ENCODE measurements at places on chromosomes 3 and 15. TPM values are rescaled to one million over a fixed set of nuclear protein-coding genes. Genes with fewer than 3 reads are reported as not detected.

- DNase-seq: no peak
These were observed 210.7 kb downstream of the TLE3 start for GRCh38 chr15:69887009-69887408.

DNA sequence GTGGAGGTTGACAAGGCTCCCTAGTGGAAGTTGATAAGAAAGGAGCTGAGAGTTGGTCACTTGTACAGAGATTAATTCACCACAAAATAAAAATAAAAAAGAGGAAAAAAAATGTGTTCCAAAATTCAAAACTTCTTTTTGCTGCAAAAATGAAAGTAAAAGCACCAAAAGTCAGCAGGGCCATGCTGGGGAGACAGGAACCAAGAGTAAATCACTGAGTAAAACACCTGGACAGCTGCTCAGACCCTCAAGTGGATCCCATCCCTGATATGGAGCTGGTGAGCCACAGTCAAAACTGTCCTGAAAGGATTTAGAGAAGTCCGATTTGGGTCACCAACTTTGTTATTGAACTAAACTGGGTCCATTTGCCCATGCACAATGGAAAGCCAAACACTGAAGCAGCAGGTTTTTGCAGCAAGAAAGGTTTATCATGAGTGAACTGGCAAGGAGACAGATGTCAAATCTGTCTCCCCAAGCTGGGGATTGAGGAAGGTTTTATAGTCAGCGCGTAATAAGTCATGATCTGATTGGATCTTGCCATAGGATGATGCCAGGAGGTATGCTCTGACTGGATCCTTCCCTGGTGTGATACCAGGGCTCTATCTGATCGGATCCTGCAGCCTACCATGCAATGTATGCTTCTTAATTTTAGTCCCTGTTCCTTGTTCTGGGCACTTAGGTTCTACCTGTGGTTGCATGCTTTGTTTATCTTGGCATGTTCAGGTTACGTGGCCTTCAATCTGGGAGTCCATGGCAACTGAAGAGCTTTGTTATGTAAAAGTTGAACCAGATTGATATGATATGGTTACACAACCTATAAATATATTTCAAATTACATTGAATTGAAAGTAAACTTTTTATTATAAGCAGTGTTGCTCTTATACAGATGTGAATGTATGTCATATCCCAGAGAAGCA lies 313.2 kb downstream of the POLQ start:
- DNase-seq: no peak

The CCDC14 gene
- 44.2 TPM for total RNA-seq

GRCh38 chr3:20574746-20575145 lies 388.7 kb upstream of the SGO1 start:
- DNase-seq: no peak

GRCh38 chr15:86044981-86045380 lies 34.7 kb upstream of the AGBL1 start:
- no peak for DNase-seq

The UQCC5 gene
- 10.3 TPM for total RNA-seq

DNA sequence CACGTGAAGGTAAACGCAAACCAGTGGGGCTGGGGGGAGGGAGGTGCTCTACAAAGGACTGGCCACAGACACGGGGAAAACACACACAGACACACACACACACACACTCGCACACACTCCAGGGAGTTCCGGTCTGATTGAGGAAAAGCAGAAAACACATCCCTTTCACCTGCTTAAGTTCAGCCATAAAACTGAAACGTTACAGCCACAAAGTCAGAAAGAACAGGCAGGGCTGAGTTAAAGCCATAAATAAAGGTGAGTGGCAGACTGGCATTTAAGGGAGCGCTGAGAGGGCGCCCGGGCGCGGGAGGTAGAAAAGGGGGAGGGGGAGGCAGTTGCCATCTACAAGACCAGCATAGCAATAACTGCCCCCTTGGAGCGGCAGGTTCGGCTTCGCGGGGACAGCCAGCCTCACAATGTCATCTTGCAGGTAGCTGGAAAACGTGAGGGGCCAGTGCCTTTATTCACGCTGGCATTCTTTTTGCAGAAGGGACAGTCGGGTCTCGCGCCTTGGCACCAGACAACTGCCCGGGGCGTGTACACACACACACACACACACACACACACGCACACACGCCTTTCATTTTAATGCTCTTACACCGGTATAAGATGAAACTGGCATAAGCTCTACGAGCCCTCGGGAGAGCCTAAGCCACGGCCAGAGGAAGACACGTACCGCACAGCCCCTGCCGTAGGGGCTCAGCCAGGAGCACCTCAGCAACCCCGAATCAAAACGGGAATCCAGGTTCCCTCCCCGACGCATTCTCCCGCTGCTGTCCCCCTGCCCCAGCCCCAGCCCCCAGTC lies 866 bp downstream of the TNIK start:
- peak; percentile 65 for DNase-seq

The CPNE9 gene
- total RNA-seq: 1.2 TPM

DNA sequence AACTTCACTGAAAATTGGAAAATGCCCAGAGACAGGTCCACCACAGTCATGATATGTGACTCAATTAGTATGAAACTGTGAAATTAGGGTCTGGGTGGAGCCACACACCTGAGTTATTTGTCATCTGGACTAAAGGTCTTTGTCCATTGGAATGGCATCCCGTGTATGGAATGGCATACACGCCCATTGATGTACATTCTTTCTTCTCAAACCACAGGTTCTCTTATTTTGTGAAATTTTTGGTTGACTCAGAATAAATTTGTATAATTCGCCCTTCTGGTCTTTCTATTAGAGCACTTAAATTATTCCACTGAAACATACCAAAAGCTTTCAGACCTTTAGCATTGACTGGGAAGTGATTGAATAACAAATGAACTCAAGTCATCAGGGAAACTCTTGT lies 66.8 kb upstream of the UBE2E1 start:
- no peak for DNase-seq

- DNase-seq: peak; percentile 36
These were observed 56.9 kb upstream of the MEF2A start for GRCh38 chr15:99508852-99509251.

All from B cell (primary cell).